GM23338 (cell line): ENCODE measurements at places on chromosomes 2 and 18. TPM values are rescaled to one million over a fixed set of nuclear protein-coding genes. Genes with fewer than 3 reads are reported as not detected.

The MRO gene
- polyA plus RNA-seq, result 0.68 and 0.78 TPM in 2 replicates

The PROKR1 gene
- polyA plus RNA-seq, result 0.61 and 1.1 TPM in 2 replicates

The KLHL14 gene
- 0.38 and 0.44 TPM in 2 replicates for polyA plus RNA-seq

The MSH6 gene
- polyA plus RNA-seq, result 86.9 and 109 TPM in 2 replicates

The PDCD1 gene
- 0.23 and 0.34 TPM in 2 replicates for polyA plus RNA-seq

The CYRIA gene
- polyA plus RNA-seq, result 1.7 and 3.0 TPM in 2 replicates

The RPIA gene
- polyA plus RNA-seq, result 22.0 and 22.5 TPM in 2 replicates

The PAIP2B gene
- polyA plus RNA-seq, result 6.1 and 7.6 TPM in 2 replicates

The LRP1B gene
- 0.15 and 0.37 TPM in 2 replicates for polyA plus RNA-seq

The MYOM1 gene
- polyA plus RNA-seq, result 0.21 and 0.27 TPM in 2 replicates

The COL4A3 gene
- polyA plus RNA-seq, result 1.1 and 1.3 TPM in 2 replicates

The DSC2 gene
- polyA plus RNA-seq, result 7.9 and 10.5 TPM in 2 replicates

The UGT1A4 gene
- polyA plus RNA-seq, result not detected in 2 replicates

The NOSTRIN gene
- polyA plus RNA-seq, result 0.92 and 1.8 TPM in 2 replicates

The LHCGR gene
- 0.54 and 0.66 TPM in 2 replicates for polyA plus RNA-seq

The DOK6 gene
- polyA plus RNA-seq, result 0.21 and 0.29 TPM in 2 replicates

The STARD6 gene
- not detected in 2 replicates for polyA plus RNA-seq

The NETO1 gene
- polyA plus RNA-seq, result 10.8 and 13.0 TPM in 2 replicates

The HJURP gene
- polyA plus RNA-seq, result 42.9 and 49.4 TPM in 2 replicates

The NCK2 gene
- 26.9 and 28.4 TPM in 2 replicates for polyA plus RNA-seq

The TTC39C gene
- polyA plus RNA-seq, result 69.2 and 69.4 TPM in 2 replicates

The SRBD1 gene
- 27.4 and 29.3 TPM in 2 replicates for polyA plus RNA-seq

The MC5R gene
- 0.11 and 0.21 TPM in 2 replicates for polyA plus RNA-seq

The SERPINB7 gene
- polyA plus RNA-seq, result not detected in 2 replicates
